ENCODE measurements at places on chromosomes 7 and 10. TPM values are rescaled to one million over a fixed set of nuclear protein-coding genes. Genes with fewer than 3 reads are reported as not detected.

The ZNF117 gene
- total RNA-seq = 2.3 TPM

- DNase-seq = peak; percentile 42
Observed at GRCh38 chr7:12403287-12404181, at the start of gene VWDE. Gene VWDE (minus strand): TSS chr7:12403865. CDS start chr7:12403716, 149 bp downstream.

DNA sequence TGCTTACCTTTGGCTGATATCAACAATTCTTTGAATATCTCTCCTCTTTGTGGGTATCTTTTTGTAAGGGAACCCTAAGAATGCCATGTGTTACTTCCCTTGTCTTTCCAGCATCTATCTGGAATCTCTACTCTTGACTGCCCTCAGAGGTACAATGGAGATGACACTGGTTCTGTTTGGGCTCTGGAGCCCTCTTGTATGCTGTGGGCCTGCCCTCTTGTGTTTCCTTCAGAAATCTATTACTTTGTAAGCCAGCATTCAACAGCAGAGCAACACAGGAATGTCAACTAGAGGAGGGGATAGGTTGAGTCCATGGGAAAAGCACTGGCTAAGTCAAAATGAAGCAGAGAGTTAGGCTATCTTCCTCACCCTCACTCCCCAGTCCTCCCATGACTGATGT is 142.3 kb downstream of the XPNPEP1 start:
- no peak for DNase-seq

DNA sequence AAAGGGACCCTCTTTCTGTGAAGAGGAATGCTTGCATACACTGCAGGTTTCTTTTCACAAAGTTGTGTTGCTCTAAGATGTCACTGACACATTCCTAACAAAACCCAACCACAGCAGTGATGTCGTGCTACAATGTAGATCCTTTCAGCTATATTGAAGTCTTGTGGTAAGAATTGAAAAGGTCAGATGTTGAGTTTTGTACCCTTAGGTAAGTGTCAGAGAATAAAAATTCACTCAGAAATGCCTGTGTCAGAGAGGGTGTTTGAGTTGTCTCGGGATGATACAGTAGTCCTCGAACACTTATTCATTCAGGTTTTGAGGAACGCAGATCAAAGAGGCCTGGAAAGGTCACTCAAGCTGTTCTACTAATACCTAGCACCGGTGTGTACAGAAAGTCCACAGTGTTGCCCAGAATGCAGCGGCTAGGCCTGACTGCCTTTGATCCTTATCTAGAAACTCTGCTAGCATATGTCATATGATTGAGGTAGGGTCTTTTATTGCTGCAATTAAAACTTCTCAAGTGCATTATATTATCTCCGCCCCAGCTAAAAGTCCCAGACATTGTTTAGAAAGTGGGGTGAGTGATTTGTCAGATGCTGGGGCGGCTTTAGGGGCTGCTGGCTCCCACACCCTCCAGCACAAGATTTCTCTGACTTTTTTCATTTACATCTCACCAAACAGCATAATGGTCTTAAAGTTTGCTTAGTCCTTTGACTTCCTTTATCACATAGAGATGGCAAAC is 26.0 kb downstream of the RNF32 start:
- no peak for DNase-seq

The TBRG4 gene
- 82.2 TPM for total RNA-seq

The SLC13A1 gene
- not detected for total RNA-seq

DNA sequence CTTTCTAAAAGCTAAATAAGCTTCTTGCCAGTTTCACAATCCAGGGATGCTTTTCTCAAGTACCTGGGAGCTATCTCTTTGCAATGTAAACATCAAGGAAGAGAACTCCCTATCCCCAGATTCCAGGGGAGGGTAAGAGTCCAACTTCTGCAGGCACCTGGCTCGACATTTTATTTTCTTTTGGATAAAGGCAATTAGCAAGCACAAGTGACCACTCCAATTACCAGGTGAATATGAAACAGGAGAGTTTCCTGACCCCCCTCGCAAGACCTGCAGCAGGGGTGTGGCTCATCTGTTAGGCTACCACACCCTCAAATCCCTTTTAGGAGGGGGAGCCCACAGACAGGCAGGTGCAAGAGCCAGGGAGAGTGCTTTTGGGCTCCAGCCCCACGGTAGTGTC is 28.6 kb upstream of the LANCL2 start:
- no peak for DNase-seq

DNA sequence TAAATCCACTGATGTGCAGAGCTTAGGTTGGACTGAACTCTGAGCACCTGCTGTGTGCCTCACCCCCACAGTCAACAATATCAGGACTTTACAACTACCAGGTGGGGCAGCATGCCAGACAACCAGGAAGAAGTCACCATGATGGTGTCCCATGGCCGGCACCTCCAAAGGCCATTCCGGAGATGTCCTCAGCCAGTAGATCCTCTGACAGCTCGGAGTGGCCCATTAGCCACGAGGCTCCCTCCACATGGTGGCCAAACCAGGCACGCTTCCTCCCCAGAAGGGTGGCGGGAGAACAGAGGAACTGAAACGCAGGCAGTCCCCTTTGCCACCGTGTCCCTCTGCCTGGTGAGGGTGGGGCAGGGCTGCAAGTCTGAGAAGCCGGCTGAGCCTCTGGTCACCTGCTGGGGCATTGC is 390.0 kb downstream of the TNS3 start:
- no peak for DNase-seq

DNA sequence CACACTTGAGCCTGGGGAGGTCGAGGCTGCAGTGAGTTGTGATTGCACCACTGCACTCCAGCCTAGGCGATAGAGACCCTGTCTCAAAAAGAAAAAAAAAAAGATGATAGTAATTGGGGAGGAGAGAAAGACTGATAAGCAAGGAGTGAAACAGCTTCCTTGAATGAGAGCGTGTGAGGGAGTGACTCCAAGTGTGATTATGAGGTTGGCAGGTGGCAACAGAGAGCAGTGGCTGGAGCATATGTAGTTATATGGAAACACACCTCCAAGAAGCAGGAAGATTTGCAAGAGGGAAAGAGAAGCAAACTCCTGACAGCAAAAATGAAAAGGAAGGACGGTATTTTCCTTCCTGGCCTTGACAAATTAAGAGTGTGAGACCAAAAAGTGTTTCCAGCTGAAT is 50.4 kb downstream of the VKORC1L1 start:
- DNase-seq = no peak

- no peak for DNase-seq
Observed at GRCh38 chr7:68730964-68731363, 867.3 kb upstream of the AUTS2 start.

- no peak for DNase-seq
Observed at GRCh38 chr10:26528048-26528447, 89.9 kb downstream of the APBB1IP start.

Measured in Right ventricle myocardium superior (tissue), 1 donor.